ENCODE measurements at places on chromosomes 16 and 17.

GRCh38 chr17:66645259-66645658, 189.7 kb upstream of the CACNG5 start:
- DNase-seq, result no peak

- peak; percentile 22 for DNase-seq
These were observed 827 bp downstream of the CDK10 start for GRCh38 chr16:89687092-89687940.

DNA sequence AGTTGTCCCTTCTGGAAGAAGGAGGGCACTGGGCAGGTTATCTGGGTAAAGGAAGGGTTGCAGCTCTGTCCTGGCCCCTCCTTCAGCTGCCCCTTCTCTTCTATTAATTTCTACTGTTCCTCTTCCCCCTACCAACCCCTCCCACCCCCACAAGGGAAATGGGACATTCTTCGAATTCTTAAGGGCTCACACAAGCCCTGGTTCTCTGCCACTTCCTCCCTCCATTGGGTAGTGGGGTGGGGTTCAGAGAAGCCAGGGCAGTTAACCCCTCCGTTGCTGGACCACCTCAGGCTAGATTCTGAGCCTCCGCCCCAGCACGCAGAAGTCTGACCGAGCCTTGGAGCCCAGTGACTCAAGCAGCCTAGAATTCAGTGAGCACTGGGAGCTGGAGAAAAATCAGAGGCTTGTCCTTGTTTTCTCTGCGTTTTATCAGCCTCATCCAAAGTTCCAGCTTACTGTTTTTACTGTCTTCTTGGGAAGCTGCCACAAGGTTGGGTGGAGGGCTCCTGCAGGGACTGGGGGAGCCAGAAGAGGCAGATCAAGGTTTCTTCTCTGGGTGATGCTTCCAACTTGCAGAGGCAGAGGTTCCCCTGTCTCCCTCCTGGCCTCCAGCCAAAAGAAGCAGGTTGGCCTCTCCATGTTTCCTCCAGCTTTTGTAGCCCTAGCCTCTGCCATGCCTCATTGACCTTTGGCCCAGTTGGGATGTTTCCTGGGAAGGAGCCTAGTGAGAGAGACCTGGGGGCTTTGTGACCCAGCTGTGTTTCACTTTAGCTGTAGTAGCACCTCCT, 10.2 kb downstream of the LASP1 start:
- DNase-seq, result peak; percentile 90

- DNase-seq, result no peak
These were observed 572 bp downstream of the PGP start for GRCh38 chr16:2213817-2214718.

DNA sequence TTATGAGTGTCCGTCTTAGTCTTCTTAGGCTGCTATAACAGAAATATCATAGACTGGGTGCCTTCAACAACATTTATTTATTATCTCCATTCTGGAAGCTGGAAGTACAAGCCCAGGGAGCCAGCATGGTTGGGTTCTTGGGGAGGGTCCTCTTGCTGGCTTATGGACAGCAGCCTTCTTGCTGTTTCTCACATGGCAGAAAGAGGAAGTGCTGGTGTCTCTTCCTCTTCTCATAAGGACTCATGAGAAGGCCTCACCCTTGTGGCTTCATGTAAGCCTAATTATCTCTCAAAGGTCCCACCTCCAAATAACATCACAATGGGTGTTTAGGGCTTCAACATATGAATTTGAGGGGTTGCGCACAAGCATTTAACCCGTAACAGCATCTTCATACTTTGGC, 207.0 kb upstream of the COX10 start:
- DNase-seq, result no peak

DNA sequence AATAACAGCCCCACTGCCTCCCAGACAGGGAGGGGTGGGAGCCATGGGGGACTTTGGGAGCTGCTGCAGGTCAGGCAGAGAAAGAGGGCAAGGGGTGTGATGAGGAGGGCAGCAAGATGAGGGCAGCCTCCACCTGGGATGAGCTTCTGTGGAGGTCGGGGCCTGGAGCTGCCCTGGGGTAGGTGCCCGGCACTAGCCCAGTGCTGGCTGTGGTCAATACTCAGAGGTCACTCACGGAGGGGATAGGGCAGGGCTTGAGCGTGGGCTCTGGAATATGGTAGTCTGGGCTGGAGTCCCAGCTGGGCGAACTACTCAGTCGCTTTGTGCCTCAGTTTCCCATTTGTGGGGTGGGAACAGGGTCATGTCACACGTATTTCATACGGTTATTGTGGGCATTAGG, 169.0 kb downstream of the IRF8 start:
- no peak for DNase-seq

DNA sequence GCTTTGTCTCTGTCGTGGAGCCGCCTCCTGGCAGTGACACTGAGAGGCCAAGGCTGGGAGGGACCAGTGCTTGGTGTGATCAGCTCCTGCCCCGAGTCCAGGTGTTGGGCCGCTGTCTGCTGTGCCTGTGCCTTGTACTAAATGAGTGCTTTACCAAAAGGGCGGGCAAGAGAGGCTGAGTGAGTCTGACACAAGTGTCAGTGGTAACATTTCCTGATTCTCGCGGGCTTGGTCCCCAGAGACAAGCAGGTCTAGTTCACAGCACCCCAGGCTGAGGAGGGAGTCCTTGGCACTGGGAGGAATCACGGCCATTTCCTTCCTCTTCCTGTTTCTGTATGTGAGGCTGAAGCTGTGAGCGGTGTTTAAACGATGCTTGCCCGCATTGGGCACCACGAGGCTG, 30.2 kb downstream of the PLD6 start:
- DNase-seq, result no peak

DNA sequence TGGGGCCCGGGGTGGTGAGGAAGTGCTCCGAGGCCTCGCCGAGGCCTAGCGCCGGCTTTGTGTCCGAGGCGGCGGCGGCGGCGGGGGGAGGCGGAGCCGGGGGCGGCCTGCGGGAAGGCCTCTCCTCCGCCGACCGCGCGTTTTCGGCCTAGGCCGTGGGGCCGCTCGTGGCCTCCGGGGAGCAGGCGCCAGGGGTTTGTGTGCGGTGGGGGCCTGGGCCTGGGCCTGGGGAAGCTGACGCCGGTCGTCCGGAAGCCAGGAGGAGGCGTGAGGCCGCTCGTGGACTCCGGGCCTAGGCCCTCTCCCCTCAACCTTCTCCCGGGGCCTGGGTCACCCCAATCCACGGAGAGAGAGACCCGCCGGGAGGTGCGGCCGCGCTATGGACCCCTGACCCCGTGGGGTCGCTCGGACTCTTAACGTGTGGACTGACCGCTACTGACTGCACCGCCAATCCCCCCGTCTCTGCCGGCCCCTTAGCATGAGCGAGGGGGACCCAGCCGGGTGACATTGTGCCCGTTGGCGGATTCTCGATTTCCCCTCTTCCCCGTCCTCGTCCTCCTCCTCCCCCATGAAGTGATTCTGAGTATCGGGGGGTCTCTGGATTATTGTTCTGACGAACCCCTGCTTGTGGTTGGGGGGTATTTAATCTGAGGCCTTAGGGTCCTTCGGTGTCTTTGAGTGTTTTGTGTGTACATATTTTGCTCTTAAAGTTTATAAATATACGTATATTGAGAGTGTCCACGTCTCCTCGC, 660 bp downstream of the RBBP6 start:
- no peak for DNase-seq

DNA sequence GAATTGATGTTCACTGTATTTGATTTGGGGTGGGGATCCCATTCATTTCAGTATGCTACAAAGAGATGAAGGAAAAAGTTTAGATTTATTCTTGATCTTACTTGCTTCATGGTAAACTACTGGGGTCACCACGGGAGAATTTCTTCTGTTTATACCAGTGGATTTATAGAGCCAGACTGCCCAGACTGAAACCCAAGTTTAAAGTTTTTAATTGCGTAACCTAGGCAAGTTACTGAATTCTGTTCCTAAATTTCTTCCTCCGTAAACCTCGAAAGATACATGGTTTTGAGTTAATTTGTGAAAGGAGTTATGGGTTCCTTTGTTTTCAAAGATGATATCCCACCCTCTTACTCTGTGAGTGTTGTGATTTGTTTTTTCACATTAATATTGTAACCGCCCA, 26.4 kb downstream of the PIGL start:
- DNase-seq, result no peak

DNA sequence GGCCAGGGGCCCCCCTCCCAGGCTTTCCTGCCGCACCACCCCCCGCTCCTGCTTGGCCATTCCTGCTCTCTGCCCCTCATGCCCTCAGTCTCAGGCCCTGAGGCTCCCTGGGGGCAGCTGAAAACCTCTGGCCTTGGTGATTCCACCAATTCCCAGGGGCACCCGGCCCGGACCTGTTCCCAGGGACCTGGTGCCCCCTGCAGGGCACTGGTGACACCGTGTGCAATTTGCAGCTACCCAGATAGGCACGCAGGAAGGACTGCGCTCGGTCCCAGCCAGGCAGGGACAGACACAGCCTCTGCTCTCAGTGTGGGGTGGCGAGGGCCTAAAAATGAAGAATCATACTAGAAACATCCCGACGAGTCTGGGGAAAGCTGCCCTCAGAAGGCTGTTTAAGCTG, 13.4 kb downstream of the WFDC1 start:
- DNase-seq, result peak; percentile 26

DNA sequence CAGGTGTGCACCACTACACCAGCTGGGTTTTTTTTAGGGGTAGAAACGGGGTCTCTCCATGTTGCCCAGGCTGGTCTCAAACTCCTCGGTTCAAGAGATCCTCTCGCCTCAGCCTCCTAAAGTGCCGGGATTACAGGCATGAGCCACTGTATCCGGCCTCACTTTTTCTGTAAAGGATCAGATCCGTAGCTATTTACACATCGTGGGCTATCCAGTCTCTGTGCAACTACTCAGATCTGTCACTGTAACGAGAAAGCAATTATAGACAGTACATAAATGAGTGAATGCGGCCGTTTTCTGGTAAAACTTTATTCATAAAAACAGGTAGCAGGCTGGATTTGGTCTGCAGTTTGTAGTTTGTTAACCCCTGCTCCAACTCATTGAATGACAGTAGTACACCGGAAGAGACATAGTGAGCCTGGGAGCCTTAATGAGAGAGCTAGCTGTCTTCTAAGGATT, 44.5 kb downstream of the VMP1 start:
- DNase-seq, result no peak

DNA sequence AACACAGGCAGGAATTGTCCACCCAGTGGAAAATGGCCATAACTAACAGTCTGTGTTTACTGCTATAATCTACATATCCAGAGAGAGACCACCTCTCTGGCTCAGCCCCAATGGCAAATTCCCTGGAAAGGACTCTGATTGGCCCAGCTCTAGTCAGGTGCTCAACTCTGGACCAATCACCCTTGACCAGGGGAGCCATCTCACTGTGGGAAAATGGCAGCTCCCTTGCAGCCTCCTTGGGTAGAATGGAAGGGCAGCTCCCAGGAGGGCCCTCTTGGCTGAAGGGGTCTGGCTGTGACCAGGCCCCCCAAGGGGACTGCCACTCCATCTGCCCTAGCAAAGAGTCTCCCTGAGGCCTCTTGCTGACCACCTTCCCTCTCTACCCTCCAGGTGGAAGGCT, 3.1 kb downstream of the ALOX15B start:
- no peak for DNase-seq

DNA sequence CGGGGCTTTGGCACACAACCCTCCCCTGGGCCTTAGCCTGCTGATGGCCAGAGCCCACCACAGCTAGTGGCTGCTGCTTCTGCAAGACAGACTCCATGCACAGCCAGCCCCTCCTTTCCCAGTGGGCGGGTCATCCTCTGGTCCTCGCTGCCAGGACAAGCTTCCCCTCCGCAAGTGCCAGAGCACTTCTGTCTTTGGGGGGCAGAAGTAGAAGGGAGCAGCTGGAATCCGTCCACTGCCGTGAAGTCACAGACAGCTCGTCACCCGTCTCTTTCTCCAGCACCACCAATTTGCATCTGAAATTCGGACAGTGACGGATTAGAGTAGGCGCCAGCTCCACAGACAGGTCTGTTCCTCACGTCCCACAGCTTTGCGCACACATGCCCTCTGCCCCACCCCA, 31.3 kb upstream of the NAT9 start:
- no peak for DNase-seq

DNA sequence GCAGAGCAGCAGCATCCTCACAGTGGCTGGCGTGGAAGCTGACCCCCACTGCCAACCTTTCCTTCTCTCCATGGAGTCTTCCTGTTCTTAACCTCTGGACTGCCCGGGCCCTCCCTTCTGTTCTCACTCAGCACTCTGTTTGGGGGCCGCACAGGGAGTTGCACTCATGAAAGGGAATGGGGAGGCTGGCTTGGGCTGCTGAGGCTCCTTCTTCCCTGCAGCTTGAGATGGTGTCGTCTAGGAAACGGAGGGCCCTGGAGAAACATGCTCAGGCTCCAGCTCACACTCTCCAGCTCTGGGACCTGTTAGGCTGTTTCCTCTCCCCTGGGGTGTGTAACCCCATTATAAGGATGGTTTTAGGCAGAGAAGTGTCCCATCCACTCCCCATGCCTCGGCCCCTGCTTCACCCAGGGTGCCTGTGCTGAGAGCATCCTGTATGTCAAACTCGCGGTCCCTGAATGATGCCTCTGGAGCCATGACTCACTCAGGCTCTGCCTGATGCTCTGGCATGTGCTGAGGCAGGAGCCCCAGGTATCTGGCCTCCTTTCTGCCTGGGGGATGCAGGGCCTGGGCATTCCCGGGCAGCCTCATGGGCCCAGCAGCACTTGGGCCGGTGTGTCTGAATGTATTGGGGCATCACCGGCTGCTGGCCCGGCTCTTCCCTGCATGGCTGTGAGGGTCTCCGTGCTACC, 18.9 kb downstream of the TMEM94 start:
- no peak for DNase-seq

- peak; percentile 80 for DNase-seq
These were observed at the start of gene CARHSP1 for GRCh38 chr16:8868416-8869211. TSS of gene CARHSP1 (minus strand) at chr16:8869006. CDS start at chr16:8859328, 9,678 bp downstream.

DNA sequence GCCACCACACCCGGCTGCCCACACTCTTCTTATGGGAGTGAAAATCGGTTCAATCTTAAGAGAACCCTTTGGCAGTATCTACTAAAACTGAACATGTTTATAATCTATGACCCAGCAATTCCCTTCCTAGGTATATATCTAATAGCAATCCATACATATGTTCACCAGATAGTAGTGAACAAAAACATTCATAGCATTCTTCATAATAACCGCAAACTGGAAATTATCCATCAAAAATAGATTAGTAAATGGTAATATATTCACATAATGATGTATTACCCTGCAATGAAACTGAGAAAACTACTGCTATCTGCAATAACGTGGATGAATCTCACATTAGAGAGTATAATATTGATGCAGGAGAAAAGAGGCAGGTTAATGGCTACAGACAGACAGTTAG, 23.1 kb downstream of the COPRS start:
- DNase-seq, result peak; percentile 58

- DNase-seq, result no peak
These were observed 10.7 kb upstream of the SLC16A5 start for GRCh38 chr17:75077072-75077495.

DNA sequence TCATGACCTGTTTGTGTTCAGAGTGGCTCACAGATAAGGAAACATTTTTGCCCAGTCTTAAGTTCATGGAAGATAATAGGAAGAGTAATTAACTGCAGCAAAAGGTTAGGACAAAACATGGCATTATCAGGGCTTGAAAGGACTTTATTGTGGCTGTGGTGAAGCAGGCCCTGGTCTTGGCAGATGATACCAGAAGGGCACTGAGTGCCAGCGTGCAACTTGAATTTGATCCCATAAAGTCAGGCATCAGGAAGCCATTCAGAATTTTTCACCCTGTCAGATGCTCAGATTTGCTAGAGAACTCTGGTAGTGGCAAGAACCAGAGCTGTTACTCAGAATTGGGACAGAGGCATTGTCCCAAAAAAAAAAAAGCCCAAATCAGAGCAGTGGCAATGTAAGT, 11.2 kb upstream of the COG7 start:
- no peak for DNase-seq

GRCh38 chr16:79698341-79698753, 97.8 kb upstream of the MAF start:
- peak; percentile 69 for DNase-seq

- DNase-seq, result no peak
These were observed 29.6 kb upstream of the FOXK2 start for GRCh38 chr17:82489851-82490511.

- peak; percentile 48 for DNase-seq
These were observed 2.8 kb upstream of the NAGPA start for GRCh38 chr16:5036228-5037156.
